ENCODE measurements at places on chromosomes 7 and 10.

DNA sequence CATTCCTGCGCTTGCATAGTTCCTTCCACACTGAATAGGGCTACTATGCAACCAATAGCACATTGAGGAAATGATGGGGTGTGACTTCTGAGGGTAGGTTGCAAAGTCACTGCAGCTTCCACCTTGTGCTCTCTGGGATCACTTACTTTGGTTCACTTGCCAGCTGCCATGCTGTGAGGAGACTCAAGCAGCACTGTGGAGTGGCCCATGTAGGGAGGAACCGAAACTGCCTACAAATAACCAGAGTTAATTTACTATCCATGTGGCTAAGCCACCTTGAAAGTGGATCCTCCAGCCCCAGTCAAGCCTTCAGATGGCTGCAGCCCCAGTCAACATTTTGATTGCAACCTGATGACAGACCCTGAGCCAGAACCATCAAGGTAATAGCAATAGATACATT lies 64.3 kb downstream of the FAM204A start:
- no peak for DNase-seq

GRCh38 chr10:121188005-121188404 lies 336.8 kb downstream of the WDR11 start:
- no peak for DNase-seq

DNA sequence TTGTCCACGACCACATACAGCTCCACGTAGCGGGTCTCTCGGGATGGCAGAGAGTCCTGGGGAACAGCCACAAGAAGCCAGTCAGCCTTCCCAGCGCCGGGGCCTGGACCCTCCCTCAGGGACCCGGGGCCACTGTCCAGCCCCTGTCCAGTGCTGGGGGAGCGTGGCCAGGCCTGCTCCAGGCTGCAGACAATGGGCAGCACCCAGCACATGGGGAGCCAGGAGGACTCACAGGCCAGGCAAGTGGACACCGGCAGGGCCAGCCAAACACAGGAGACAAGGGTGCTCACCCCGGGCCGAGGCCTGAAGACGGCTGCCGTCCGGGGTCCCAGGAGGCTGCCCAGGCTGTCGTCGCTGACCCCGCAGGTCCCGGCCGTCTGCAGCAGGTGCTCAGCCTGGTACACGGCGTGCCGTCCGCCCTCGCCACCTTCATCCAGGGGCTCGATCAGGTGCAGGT lies 3.7 kb downstream of the ADAM8 start:
- no peak for DNase-seq

DNA sequence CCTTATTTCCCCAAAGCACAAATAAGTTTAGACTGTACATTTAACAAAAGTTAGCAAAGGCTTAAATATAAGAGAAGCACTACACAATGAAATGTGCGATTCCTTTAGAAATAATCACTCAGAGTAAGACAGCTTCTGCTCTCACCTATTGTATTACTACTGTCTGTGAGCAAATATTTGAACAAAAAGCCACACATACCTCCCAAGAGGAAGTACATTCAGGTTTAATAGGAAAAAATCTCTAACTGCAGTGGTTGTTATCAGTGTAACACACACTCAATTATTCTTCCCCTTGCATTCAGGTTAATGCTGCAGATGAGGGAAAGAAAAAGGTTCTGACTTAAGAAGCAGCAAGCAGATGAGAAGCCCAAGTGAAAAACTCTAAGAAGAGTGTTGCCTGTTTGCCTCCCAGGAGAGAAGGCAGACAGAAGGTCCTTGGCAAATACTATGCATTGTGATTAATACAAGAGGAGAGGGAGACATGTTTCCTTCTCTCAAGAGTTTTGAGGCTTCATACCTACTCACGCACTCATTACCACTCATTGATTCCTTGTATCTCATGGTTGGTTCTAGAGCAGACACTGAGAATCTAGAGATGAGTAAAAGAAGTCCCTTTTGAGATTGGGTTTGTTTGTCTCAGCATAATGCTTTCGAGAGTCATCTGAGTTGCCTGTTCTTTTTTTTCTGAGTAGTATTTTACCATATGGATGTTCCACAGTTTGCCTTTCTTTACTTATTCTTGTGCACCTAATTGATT lies 13.6 kb downstream of the GIMAP4 start:
- DNase-seq, result no peak

- DNase-seq, result no peak
Observed at GRCh38 chr10:83612050-83612449, 527.3 kb upstream of the GHITM start.

DNA sequence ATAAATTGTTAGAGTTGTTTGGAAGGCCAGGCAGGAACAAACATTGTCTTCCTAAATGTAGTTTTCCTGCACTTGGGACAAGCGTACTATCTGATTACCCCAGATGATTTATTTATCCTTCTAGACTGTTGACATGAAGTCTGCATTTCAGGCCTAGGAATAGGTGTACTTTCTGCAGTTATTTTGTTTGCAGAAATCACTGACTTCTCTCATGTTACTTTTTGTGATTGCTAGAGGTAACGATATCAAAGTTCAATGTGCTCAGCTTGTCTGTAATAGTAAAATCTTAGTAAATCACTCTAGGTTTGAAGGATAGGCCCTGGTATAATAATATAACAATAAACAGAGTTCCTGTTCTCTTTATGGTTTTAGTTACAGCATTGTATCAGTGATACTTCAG lies 75.4 kb upstream of the HDAC9 start:
- DNase-seq, result no peak

DNA sequence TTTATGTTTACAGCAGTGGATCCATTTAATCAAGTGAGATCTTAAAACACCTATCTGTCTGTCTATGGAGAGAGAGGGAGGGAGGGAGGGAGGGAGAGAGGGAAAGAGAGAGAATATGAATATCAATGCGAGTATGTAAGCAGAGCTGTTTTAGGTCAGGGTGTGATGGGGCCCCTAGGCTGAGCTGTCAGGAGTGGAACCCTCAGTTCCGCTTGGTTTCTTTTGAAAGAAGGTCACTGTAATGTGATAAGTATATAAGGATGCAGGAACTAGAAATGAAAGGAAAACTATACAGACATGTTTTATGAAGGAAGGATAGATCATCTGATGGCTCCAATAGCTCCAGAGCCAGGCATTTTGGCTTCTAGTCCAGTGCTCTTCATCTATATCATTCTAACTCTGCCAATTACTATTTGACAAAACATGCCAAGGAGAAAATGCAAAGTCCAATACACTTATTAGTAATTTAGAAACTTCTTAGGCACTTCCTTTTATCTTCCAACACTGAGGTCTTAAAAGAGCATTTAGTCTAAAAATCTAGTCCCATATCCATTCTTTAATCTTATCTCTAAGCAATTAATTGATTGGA lies 70.3 kb downstream of the NRCAM start:
- no peak for DNase-seq

- DNase-seq, result no peak
Observed at GRCh38 chr7:134442441-134443220, 16.3 kb downstream of the AKR1B1 start.

DNA sequence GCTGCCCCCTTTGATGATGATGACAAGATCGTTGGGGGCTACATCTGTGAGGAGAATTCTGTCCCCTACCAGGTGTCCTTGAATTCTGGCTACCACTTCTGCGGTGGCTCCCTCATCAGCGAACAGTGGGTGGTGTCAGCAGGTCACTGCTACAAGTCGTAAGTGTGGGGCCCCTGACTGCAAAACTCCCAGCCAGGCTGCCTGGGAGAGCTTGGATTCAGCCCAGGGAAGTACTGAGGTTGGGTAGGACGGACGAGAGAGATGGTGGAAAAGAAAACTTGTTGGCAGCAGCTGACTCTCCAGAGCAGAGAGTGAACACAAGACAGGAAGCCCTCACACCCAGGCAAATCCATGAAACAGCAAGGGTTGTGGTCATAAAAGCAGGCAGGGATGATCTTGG lies 1.3 kb downstream of the PRSS2 start:
- no peak for DNase-seq

DNA sequence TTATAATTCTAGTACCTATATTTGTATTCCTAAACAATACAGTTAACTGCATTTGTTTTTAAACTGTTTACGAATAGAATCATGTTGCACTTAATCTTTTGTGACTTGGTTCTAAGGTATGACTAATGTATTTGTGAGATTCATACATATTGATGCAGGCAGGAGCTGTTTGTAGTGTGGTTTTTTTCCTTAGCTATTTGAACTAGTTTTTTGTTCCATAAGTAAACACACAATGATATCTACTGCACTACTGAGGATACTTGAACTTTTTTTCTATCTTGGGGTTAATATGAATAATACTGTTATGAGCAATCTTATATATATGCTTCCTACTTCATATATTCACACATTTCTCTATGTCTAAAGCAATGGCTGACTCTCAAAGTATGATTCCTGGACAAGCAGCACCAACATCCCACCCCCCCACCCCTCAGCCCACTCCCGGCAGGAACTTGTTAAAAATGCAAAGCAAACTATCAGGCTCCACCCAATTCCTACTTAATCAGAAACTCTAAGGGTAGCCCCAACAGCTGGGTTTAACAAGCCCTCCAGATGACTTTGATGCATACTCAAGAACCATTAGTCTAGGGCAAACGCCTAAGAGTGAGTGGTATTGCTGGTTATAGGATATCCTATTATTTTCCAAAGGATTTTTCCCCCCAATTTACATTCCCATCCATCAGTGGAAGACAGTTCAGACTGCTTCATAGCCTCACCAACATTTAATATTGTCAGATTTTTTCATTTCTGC lies 25.8 kb downstream of the BRAF start:
- DNase-seq, result no peak

GRCh38 chr7:143346018-143346417 lies 16.5 kb downstream of the FAM131B start:
- DNase-seq, result no peak

GRCh38 chr10:6530211-6530840 lies 49.8 kb downstream of the PRKCQ start:
- no peak for DNase-seq

- DNase-seq, result no peak
Observed at GRCh38 chr7:117895276-117895675, 22.0 kb upstream of the CTTNBP2 start.

DNA sequence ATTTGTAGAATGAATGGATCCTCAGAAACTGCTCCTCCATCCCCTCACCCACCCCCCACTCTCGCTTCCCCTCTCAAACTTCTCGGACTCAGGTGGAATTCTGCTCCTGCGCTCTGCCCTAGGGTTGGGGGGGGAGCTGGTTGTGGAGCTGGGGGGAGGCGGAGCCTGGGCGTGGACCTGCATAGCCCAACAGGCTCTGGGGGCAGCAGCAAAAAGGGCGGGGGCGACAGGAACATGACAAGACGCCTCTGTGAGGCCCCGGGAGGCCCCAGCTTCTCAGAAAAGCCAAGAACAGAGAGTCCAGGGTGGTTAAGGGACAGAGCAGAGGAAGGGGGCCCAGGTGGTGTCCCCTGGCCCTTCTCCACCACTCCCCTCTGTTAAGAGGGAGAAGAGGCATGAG lies 3.5 kb downstream of the TSC22D4 start:
- DNase-seq, result peak; percentile 80

GRCh38 chr10:133375357-133376115 lies 2.4 kb upstream of the ECHS1 start:
- DNase-seq, result no peak

DNA sequence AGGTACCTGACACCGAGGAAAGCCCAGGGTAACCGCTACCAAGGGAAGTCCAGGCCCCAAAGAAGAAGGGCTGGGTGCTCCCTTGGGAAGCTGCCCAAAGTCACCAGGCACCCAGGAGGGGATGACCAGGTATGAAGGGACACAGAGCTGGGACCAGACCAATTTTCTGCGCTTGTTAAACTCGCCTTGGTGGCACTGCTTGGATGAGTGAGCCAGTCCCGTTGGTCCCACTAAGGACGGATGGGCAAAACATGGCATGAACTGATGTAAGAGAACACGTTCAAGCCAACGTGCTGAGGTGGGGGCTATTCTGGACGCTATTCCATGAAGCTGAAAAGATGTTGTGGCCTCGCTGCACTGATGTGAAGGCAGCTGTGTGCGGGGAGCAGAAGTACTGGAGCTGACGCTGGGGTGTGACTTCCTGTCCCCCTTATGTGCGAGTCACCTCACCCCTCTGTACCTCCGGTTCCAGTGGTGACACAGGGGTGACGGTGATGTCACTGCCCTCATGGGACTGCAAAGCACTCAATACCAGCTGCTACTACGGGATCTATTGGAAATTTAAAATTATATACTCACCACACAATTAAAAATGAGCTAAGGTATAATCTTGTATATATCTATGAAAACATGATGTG lies 73.6 kb downstream of the COBL start:
- DNase-seq, result no peak

DNA sequence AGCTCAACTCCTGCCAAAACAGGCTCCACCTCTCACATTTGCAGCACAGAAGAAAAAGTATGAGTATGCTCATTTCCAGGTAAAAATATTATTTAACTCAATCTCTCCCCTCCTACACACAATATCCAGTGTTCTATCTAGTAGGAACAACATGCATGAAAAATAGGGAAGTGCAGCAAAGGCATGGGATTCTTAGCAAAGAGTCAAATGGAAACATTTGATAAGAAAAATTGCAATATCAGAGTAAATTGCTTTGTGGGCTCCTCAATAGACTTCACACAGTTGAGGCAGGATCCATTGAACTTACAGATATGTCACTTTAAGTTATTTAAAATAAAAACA lies 150.9 kb downstream of the ANK3 start:
- no peak for DNase-seq

GRCh38 chr10:58457761-58458616 lies 54.7 kb upstream of the BICC1 start:
- DNase-seq, result no peak

GRCh38 chr7:111872450-111873325 lies 310.4 kb upstream of the IMMP2L start:
- no peak for DNase-seq

- no peak for DNase-seq
Observed at GRCh38 chr7:47489624-47490023, 92.3 kb downstream of the TNS3 start.

- peak; percentile 10 for DNase-seq
Observed at GRCh38 chr7:117281562-117281961, 41.3 kb downstream of the WNT2 start.

GRCh38 chr10:69466158-69466490 lies 14.9 kb downstream of the TSPAN15 start:
- DNase-seq, result no peak

DNA sequence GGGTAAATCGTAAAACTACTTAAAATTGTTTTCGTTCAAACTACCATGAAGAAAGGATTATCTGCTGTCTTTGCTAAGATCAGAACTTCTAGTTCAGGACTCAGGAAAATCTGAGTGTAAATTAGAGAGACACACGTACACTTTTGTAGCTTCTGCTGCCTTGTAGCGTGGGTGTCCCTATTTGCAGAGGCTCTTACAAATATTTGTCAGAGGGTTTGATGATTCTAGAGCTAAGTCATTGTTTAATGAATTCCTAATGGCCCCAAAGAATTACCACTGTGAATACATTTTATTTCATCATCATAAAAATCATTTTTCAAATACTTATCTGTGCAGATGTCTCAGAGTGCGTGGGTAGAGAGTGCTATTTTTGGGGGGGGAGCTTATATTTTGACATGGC lies 314.9 kb downstream of the LRMDA start:
- no peak for DNase-seq

- no peak for DNase-seq
Observed at GRCh38 chr10:111999205-111999914, 184.2 kb downstream of the GPAM start.
